ENCODE measurements at places on chromosomes 7 and 10.

DNA sequence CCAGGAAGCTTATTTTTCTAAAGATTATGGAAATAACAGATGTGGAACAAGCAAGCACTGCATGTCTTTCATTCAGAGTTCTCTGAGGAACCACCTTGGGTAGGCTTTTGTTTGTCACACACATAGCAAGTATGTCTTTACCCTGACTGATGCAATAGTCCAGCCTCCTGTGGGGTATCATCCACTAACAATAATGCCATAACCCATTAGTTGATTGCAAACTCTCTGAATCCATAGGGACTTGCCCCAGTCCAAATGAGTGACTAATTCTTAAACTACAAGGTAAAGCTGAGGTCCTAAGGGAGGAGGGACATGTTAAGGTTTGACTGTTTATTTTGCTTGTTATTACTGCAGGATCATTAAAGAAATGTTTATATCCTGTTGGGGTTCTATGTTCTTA, 151.4 kb upstream of the PRPS1L1 start:
- no peak for DNase-seq

GRCh38 chr7:35185908-35186731, 67.8 kb downstream of the TBX20 start:
- DNase-seq = no peak

DNA sequence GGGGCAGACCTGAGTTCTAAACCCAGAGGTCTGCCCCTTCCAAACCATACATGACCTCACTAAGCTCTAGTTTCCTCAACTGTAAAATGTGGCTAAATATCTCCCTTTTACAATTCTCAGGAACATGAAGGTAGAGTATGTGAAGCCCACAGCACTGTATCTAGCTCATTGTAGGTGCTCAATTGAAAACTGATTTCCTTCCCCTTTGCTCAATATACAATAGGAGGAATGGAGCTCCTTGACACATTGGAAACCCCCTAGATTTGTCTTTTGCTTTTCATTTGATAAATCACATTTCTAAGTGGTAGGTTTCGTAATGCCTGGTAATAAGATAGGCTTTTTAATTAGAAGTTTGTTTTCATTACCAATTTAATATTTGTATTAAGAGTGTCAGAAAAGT, 153.3 kb downstream of the ARID5B start:
- no peak for DNase-seq

DNA sequence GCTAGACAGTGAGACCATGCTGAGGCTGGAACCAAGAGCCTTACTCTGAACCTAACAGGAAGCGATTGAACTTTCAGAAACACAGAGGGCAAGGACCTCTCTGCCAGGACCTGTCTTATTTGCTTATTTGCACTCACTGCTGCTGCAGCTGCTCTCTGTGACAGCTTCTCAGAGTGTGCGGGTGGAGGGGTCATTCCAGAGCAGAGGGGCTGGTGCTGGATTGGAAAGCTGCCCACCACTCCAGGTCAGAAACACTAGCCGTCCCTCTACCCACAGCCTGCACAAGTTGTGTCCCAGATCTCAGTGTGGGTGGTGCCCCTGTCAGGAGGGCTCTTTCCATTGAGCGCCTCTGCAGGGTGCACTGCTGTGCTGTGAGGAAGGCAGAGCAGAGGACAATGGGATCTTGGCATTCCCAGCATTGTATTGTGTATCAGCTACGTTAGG, 126.2 kb downstream of the CCNY start:
- no peak for DNase-seq

- DNase-seq = no peak
These were observed 29.0 kb upstream of the MEOX2 start for GRCh38 chr7:15715435-15715834.

- no peak for DNase-seq
These were observed 42.5 kb downstream of the CDCA7L start for GRCh38 chr7:21903020-21903786.

- DNase-seq = no peak
These were observed 58.9 kb downstream of the SH2D4B start for GRCh38 chr10:80596391-80597257.

DNA sequence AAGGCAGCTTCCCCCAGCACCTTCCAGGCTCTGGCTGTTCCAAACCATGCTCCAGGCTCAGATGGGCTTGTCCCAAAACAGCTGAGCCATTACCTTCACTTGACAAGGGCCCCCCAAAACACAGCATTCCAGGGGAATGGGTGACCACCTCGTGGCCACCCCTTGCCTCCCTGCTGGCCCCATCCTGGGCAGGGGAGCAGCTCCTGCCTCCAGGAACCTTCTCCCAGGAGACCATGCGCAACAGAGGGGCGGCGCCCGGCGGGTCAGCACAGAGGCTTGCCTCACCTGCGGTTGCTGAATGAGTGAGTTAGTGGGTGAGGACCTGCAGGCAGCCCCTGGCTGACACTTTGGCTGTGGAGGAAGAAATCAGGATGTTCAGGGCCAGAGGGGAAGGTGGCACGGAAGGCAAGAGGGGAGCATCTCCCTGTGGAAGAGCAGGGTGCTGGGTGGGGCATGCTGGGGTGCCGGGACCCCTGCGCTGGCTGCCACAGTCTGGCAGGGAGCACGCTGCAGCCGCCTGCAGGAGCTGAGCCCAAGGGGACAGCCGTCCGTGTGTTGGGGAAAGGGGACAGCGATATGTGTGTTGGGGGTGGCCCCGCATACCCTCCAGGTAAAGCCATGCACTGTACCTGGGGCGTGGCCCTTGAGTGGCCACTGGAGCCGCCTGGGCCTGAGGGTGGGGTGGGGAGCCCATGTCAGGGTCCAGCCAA, 54.7 kb downstream of the PWWP2B start:
- DNase-seq = no peak

DNA sequence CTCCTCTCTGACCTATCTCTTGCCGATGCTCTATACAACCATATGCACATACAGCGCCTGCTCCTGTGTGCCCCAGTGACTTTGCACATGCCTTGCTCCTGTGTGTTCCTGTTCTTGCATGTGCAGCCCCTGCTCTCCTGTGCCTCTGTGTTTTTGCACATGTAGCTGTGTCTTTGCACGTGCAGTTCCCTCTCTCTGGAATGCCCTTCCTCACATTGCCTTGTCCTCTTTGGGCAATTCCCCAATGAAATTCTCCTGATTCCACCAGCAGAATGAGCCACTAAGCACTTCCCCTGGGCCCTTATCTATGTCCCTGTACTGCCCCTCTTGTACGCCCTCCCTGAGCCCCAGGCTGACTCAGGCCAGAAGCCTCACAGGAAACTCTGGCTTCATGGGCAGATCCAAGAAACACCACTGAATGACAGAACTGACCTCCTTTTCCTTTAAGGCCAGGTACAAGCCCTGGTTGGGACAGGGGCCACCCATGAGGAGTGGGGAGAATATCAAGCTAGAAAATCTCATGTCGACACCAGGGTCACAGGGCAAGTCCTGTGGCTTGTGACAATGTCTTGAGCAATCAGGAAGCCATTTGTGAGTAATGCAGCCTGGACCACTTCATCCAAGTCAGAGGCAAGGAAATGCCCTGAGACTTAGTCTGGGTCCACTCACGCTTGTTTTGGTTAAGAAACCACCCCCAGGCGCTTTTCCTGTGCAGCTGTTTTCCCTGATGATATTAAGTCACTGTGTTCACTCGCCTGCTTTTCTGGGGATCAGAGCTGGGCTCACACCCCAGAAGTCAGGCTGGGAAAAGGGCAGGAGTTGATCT, 1.9 kb upstream of the ARHGAP22 start:
- no peak for DNase-seq

GRCh38 chr7:4835398-4836205, 26.2 kb downstream of the PAPOLB start:
- DNase-seq = no peak

All from activated CD4-positive, alpha-beta T cell treated with anti-CD3 and anti-CD28 coated beads, Interleukin-2, amount 50 U/mL, for 24 hours (primary cell).